ENCODE measurements at places on chromosomes 3 and 15.

DNA sequence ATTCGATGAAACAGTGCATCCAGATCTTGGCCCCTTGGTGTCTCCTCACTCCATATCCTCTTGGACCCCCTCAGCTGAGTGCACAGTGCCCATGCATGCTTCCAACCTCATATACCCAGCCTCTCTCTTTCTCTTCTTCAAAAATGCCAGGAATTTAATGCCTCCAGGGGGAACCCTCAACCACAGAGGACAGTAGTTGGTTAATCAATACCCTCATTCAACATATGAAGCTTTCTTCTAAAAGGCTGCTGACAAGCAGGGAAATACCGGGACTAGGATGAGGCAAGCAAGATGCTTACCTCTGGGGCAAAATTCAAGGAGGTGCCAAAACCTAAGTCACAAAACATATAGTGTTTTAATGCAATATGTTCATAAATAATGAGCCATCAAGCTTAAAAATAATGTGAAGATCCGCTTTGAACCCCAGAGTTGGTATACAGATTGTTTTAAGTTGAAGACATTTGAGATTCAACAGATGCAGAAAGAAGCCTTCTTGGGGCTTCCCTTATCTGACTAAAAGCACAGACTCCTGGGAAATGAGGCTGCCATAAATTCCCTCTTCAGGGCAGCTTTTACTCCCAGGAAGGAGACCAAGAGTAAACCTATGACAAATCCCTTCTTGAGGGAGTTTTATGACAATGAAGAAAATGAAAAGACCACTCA is 48.2 kb upstream of the FHIT start:
- DNase-seq = no peak

DNA sequence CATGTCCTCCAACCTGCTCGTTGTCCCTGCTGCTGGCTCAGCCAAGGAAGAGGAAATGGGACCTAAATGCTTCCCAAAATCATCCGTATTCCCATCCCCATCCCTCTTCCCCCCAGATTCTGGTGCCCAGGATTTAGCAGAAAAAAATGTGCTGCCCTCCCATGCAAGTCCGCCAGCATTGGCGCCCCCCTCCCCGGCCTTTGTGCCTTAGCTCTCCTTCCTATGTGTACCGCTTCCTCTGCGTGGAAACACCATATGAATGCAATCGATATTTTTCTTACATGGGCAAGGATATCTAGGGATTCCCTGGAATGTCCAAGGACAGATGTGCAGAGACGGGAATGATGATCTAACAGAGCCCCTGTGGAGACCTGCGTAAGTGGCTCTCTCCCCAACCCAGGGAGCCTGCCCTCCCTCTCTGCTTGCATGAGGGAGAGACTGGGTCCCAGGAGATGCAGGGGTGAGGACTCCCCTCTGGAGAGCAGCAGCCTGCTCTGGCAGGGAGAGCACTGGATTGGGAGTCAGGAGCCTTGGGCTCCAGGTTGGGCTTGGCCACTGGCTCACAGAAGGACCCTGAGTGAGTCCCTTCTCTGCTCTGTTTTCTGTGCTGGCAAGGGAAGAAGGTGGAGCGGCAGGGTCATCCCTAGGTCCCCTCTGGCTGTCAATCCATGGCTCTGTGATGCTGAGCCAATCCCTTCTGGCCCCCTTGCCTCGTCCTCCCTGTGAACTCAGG is 227.2 kb downstream of the XXYLT1 start:
- no peak for DNase-seq

GRCh38 chr3:64271631-64272030 is 46.4 kb upstream of the PRICKLE2 start:
- DNase-seq = no peak

DNA sequence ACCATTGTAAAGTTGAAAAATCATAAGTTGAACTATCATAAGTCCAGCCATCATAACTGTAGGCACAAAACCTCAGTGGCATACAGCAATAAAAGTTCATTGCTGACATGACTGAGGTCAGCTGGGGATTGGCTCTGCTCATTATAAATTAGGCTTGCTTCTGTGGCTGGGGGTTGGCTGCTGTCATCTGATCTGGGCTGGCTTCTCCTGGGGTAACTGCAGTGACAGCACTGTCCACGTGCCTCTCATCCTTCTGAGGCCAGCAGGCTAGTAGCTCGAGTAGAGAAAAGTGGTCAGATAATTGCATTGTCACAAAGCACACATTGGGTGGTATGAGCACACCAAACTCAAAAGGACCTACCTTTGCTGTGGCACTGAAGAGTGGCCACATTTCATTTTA is 31.3 kb downstream of the CMTM7 start:
- no peak for DNase-seq

DNA sequence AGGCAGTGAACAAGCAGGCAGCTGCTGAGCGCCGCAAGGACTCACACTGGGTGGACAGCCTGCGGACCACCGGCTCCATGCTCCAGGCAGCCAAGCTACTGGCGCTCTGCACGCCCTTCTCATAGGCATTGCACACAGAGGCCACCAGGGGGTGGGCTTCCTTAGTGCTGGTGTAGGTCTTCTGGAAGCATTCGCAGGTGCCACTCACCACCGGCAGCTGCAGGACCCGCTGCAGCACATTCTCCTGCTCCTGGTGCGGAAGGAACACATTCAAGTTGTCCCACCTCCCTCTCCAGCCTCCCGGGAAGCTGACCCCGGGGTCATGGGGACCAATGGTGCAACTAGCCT is 6.0 kb downstream of the PLIN1 start:
- no peak for DNase-seq

- no peak for DNase-seq
Measured at GRCh38 chr3:487614-488013, 291.1 kb downstream of the CHL1 start.

- DNase-seq = no peak
Measured at GRCh38 chr3:111728566-111728935, 130.5 kb upstream of the PHLDB2 start.

GRCh38 chr15:82993144-82993543 is 7.1 kb downstream of the RAMAC start:
- DNase-seq = no peak

DNA sequence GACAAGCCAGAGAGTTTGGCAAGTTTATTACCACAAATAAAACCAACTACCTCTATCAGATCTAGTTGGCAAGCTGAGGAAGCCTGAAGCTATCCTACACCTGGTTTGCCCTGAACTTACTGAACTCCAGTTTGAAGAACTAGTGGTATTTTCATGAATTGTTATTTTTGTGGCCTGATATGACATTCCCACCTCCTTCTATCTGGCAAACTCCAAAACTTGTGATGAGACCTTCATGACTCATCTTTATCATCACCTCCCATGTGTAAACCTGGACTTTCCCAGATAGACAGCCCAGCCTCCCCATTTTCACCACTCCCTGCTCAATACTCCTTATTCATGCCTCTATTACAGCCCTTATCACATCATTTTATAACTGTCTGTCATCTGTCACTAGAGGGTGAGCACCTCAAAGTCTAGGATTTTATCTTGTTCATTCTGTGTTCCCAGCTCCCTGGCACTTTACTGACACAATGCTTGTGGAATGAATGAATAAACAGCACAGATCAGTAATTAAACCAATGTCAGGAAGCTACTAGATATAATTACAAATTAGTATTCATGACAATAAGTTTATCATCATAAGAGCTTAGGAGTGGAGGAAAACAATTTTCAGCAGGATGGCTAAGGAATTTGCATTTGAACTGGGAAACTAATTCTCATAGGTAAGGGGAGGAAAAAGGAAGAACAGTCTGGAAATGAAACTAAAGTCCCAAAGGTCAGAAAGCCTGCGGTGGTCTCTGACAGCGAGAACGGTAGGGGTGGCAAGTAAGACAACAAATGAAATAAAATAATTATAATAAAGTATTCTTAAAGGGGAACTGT is 13.2 kb upstream of the TRANK1 start:
- no peak for DNase-seq

DNA sequence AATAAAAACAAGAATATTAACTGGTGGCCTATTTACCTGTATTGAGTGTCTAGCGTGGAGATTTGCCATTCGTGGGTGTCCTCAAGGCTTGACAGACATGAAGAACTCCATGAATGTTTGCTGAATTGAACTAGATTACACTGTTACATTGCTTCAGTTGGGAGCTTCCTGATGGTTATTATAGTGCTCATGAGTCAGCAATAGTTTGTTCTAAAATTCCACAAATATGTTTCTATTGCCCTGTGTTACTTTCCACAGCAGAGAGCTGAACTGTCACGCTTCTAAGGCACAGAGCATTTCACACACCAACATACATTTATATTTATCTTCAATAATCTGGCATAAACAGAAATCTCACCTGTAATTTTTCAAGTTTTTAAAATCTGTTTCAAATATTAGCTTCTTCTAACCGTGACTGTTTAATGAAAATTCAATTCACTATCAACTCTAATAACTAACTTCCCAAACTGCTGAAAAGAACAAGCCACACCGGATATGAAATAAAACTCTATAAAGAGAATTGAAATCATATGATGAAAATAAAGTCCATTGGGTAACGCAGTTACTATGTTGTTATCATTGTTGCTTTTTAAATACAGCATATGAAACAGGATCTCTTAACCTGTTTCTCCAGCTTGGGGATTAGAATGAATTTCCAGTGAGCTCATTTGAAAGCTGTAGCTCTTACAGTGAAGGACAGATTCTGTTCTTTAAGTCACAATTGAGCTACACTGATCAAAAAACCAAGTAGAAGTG is 61.2 kb upstream of the MCF2L2 start:
- DNase-seq = no peak

- no peak for DNase-seq
Measured at GRCh38 chr15:85625856-85626255, 168.9 kb downstream of the KLHL25 start.

DNA sequence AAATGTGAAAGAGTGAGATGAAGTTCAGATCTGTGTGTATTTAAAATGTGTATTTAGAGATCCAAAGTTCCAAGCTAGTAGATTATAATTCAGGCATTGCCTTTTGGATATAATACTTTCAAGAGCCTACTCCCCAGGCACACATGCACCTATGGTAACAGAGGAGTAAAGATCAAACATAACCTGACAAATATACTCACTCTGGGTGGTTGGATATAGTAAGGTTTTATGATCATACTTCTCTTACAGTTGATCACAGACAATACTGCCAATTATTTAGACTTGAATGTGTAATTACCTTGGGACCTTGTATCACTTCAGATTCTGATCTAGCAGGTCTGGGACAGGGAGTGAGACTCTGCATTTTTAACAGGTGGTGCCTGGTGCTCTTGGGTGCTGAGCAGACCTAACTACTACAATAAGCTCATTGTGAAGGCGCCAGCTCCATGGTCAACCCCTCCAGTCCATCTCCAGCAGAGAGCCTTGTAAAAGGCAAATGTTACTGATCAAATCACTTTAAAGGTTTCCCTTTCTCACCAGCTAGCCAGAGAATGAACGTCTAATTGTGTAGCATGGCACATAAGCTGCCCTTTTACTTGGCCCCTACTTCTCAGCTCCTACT is 55.5 kb downstream of the NBEAL2 start:
- no peak for DNase-seq

- no peak for DNase-seq
Measured at GRCh38 chr3:40452057-40452456, 5.1 kb upstream of the RPL14 start.

GRCh38 chr15:58396181-58396580 is 35.6 kb upstream of the LIPC start:
- DNase-seq = no peak

GRCh38 chr3:9615003-9615628 is 34.2 kb upstream of the MTMR14 start:
- no peak for DNase-seq

DNA sequence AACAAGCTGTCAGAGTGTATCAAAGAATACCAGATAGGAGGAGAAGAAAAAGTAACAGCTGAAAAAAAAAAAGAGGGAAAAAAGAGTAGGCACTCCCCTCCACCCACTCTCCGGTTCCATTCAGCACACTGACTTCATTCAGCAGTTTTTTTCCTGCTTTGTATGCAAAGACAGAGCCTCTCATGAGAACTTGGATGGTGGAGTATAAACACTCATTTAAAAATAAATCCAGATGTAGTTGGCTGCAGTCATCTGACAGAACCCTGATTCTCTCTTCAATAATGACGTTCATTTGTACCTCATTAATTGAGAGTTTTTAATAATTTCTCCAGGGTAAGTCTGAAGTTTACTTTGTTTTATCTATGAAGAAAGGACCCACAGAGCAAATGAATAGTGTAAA is 81.0 kb downstream of the TMEM108 start:
- no peak for DNase-seq

DNA sequence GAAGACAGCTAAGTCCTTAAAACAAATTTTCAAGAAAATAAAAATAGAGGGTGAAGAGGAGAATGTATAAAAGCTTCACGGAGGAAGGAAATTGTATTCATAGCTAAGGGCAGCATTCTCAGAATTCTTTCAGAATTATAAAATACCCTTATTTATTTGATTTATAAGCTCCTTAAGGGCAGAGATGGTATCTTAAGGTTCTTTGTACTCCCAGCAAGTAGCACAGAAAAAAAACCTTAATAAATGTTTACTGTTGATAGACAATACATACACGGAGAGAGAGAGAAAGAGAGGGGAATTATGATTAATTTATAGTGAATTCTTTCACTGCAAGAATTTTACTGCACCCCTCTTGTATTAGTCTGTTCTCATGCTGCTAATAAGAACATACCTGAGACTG is 375.6 kb upstream of the CCDC54 start:
- DNase-seq = no peak

DNA sequence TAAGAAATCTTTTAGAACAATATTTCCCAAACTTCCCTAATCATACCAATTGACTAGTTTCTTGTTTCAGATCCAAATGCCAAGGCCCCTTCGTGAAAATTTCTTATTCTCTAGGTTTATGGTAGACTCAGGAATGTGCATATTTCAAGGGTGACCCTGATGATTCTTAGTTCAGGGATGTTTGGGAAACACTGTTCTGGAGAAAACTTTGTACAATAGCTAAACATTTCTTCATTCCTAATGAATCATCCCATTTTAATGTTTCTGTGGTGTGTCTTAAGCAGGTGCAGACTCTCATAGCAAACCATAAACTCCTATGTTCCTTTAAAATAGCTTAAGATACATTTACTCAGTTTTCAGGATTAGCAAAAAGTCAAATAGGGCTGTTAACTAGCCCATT is 314.5 kb downstream of the TIGIT start:
- DNase-seq = no peak

GRCh38 chr3:147962408-147963164 is 553.4 kb downstream of the ZIC1 start:
- DNase-seq = no peak

GRCh38 chr3:115280506-115280905 is 133.4 kb upstream of the ZBTB20 start:
- no peak for DNase-seq

GRCh38 chr15:49904296-49904695 is 214.7 kb downstream of the ATP8B4 start:
- no peak for DNase-seq

GRCh38 chr3:69983546-69984265 is 15.8 kb upstream of the SAMMSON start:
- no peak for DNase-seq

GRCh38 chr15:60444289-60444912 is 34.5 kb downstream of the ICE2 start:
- DNase-seq = no peak
